Muscle of back (tissue), 13 donors: ENCODE measurements at places on chromosomes 12 and 14.

GRCh38 chr14:73726025-73726961 lies 12.1 kb upstream of the PNMA1 start:
- DNase-seq: no peak

DNA sequence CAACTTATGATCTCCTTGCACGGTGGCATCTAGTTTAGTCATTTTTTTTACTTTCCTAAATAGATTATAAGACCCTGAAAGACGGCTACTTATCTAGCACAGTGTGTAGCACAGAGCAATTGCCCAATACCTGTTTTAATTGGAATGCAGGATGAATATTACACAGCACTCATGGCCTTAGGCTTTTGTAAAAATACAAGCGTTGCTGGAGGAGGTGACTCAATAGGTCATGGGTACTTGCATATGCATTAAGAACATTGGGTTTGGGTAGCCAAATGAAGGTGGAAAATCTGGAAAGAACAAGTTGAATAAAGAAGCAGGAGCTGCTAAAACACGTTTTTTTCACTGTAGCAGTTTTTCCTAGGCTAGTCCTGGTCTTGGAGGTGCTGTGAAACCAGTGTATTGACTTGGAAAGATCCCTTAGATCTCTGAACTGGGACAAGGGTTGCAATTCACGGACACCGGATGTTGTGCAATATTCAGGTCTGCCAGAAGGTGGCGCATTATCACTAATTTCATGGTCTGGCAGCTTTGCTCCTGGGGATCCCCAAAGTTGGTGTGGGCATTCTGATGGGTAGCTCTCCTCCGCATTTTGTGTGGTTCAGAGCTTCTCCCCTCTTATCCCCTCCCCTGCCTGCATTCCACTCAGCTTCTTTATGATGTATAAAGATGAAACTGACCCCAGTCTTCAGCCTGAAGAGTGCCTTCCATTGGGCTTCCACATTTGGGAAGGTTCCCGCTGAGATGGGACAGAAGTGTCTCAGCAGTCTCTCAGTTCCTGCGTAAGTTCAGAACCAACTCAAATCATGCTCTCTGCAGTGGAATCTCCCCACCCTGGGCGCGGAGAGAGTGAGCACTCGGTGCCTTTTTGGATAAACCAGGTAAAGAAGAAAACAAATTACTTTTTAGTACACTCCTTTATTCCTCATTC lies 278.3 kb downstream of the NRXN3 start:
- DNase-seq: peak; percentile 10

GRCh38 chr14:84975241-84975902 lies 554.6 kb upstream of the FLRT2 start:
- no peak for DNase-seq

DNA sequence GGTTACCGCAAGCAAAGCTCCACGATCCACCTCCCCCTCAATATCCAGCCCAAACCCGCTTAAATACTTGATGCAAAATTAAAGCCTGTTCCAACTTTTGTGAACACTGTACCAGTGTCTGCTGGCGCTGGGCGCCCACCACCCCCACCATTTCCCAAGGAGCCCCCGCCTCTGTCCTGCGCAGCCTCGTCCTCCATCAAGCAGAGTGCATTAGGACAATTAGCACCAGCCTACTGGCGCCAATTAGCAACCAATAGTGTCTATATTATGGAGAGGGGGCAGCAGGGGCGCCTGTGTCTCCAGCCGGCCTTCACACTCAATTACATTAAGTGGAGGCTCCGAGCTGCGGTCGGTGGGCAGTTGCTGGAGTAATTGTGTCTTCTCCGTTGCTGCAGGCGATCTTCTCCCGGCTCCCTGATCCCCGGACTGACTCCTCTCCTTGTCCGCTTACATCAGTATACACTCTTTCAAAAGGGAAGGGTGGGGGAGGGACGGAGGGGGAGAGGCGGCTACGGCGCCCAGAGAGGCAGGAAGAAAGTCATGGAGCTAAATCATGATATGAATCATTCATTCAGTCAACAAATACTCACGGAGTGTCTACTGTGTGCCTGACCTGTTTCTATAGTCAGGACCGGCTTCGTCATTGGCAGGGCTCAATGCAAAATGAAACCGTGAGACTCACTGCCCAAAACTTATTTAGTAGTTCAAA lies 707.3 kb downstream of the MED13L start:
- DNase-seq: no peak

- DNase-seq: peak; percentile 9
Observed at GRCh38 chr14:37253905-37254304, 56.2 kb downstream of the MIPOL1 start.

DNA sequence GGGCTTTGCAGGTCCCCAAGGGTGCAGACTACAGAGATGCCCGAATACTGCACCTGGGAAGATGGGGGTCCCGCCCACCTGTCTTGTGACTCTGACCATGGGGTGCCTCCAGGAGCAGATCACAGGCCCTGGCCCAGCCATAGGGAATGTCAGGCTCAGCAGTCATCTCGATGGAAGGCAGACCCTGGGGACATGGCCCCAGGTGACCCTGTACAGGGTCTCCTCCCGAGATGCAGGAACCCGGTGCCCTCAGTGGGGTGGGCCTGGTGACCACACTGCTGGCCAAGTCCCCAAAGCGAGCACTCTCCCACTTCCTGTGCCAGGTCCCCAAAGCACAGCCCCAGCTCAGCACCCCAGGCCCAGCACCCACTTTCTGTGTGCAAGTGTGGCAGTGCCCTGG lies 903.7 kb upstream of the USP15 start:
- no peak for DNase-seq

DNA sequence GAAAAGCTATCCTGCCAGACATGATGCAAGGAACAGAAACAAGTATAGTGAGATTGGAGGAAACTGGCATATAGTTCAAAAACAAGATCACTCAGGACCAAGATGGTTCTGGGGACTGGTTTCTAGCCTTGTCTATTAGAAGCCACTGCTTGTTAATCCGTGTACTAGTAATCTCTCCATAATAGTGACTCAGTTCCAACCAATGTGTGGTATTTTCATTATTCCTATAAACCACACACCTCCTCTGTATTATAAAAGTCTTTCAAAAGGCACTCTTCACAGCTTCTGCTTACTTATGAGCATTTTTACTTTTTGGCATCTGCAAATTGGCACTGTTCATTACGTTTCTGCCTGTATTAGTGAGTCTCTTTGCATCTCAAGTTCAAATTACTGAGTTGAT lies 140.3 kb downstream of the SLC6A15 start:
- DNase-seq: no peak

- no peak for DNase-seq
Observed at GRCh38 chr14:101762530-101763101, 1.1 kb downstream of the PPP2R5C start.

- no peak for DNase-seq
Observed at GRCh38 chr12:48954841-48955501, 2.3 kb downstream of the ARF3 start.
